Smooth muscle cell of trachea (primary cell): ENCODE measurements at places on chromosomes 2 and 18. TPM values are rescaled to one million over a fixed set of nuclear protein-coding genes. Genes with fewer than 3 reads are reported as not detected.

TMEM200C gene
- total RNA-seq, result under 0.01 and 0.17 TPM in 2 replicates

ANTXR1 gene
- total RNA-seq, result 39.4 and 45.7 TPM in 2 replicates

ADRA2B gene
- total RNA-seq, result not detected in 2 replicates

RBKS gene
- 2.2 and 2.5 TPM in 2 replicates for total RNA-seq

MOCOS gene
- total RNA-seq, result 5.5 and 13.7 TPM in 2 replicates

TRAK2 gene
- total RNA-seq, result 53.4 and 66.8 TPM in 2 replicates

ACTG2 gene
- total RNA-seq, result 2.2 and 4.1 TPM in 2 replicates

ALPI gene
- total RNA-seq, result not detected in 2 replicates

NXPH2 gene
- not detected in 2 replicates for total RNA-seq

SCN9A gene
- total RNA-seq, result 20.5 and 40.9 TPM in 2 replicates

SMYD5 gene
- 27.1 and 31.0 TPM in 2 replicates for total RNA-seq

KLHL14 gene
- total RNA-seq, result not detected in 2 replicates

PLA2R1 gene
- total RNA-seq, result 14.1 and 16.5 TPM in 2 replicates

PRR30 gene
- not detected in 2 replicates for total RNA-seq

MROH2A gene
- not detected in 2 replicates for total RNA-seq

NPPC gene
- not detected in 2 replicates for total RNA-seq

PROKR1 gene
- total RNA-seq, result not detected in 2 replicates

PRSS56 gene
- total RNA-seq, result not detected in 2 replicates

LYPD6 gene
- 0.15 and 0.33 TPM in 2 replicates for total RNA-seq

NAT8 gene
- total RNA-seq, result not detected in 2 replicates

SPDYA gene
- 1.2 and 2.3 TPM in 2 replicates for total RNA-seq

MAB21L4 gene
- total RNA-seq, result not detected in 2 replicates

RBFA gene
- total RNA-seq, result 23.7 and 29.4 TPM in 2 replicates

TDRD15 gene
- not detected in 2 replicates for total RNA-seq

ADAM23 gene
- 10.6 and 13.2 TPM in 2 replicates for total RNA-seq

BOK gene
- 17.2 and 31.4 TPM in 2 replicates for total RNA-seq

EVX2 gene
- total RNA-seq, result not detected in 2 replicates

NOL4 gene
- not detected in 2 replicates for total RNA-seq

HOXD1 gene
- not detected in 2 replicates for total RNA-seq

MLPH gene
- 3.1 and 18.0 TPM in 2 replicates for total RNA-seq

POTEI gene
- total RNA-seq, result under 0.01 TPM in 1 of 2 replicates, not detected in the other

SKOR2 gene
- total RNA-seq, result not detected in 2 replicates

CPO gene
- 0.17 TPM in 1 of 2 replicates, not detected in the other for total RNA-seq

OTX1 gene
- 0.29 and 0.33 TPM in 2 replicates for total RNA-seq

CCDC74A gene
- 9.0 and 12.7 TPM in 2 replicates for total RNA-seq

SLC25A12 gene
- 21.2 and 32.7 TPM in 2 replicates for total RNA-seq

EFHD1 gene
- under 0.01 TPM in 1 of 2 replicates, not detected in the other for total RNA-seq

ELOA2 gene
- not detected in 2 replicates for total RNA-seq
